ENCODE measurements at places on chromosomes 7 and 10.

DNA sequence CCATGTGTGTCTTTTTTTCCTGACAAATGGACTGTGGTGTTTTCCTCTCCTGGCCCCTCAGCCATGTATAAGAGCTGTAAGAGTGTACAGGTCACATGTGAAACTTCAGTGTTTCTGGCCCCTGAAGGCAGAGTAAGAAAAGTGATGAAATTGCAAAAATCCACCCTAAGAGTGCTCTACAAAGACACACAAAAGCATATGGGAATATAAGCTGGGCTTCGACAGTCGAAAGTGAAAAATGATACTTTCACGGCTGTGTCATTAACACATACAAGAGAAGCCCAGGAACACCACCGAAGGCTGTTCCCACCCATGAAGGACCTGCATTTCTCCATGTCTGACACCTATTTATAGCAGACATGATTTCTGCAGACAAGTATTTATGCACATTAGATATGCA lies 192.2 kb downstream of the PARD3 start:
- H3K4me3 ChIP-seq = no peak overlapping the region
- no peak overlapping the region for H3K27ac ChIP-seq
- no peaks in the 10 kb centered on the region for H3K27me3 ChIP-seq
- H3K36me3 ChIP-seq = no peaks in the 10 kb centered on the region
- DNase-seq = no peak
- no peaks in the 10 kb centered on the region for H3K4me1 ChIP-seq

DNA sequence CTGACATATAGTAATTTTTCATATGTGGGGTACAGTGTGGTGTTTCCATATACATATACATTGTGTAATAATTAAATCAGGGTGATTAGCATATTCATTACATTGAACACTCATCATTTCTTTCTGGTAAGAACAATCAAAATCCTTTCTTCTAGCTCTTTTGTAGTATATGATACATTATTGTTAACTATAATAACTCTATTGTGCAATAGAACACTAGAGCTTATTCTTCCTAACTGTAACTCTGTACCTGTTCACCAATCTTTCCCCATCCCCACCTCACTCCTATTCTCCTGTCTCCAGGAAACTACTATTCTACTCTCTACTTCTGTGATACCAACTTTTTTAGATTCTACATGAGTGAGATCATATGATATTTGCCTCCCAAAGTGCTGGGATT lies 9.4 kb downstream of the BZW2 start:
- H3K27me3 ChIP-seq = no peaks in the 10 kb centered on the region
- no peak overlapping the region for H3K27ac ChIP-seq
- peaks cover 65% of the 10 kb centered on the region for H3K36me3 ChIP-seq
- no peak overlapping the region for H3K4me3 ChIP-seq
- DNase-seq = no peak
- H3K4me1 ChIP-seq = peaks cover 55% of the 10 kb centered on the region

GRCh38 chr10:86403183-86403797 lies 36.7 kb upstream of the GRID1 start:
- H3K4me1 ChIP-seq = peaks cover 20% of the 10 kb centered on the region
- no peaks in the 10 kb centered on the region for H3K36me3 ChIP-seq
- no peak overlapping the region for H3K4me3 ChIP-seq
- no peak overlapping the region for H3K27ac ChIP-seq

DNA sequence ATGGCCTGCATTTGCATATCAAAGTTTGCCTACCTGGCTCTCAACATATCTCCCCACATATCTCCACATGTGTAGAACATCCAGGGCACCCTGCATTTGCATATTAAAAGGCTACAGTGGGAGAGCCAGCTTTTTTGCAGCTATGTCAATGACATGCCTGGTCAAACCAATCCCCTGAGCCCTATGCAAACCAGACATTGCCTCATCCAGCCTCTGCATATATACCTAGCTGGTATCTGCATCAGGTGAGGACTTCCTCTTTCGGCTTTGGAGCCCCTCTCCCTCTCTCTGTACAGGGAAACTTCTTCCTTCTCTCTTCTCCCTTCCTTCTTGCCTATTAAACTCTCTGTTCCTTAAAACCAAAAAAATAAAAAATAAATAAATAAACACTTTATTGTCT lies 142.7 kb upstream of the STEAP4 start:
- no peaks in the 10 kb centered on the region for H3K27me3 ChIP-seq
- no peak for DNase-seq
- no peaks in the 10 kb centered on the region for H3K4me1 ChIP-seq

DNA sequence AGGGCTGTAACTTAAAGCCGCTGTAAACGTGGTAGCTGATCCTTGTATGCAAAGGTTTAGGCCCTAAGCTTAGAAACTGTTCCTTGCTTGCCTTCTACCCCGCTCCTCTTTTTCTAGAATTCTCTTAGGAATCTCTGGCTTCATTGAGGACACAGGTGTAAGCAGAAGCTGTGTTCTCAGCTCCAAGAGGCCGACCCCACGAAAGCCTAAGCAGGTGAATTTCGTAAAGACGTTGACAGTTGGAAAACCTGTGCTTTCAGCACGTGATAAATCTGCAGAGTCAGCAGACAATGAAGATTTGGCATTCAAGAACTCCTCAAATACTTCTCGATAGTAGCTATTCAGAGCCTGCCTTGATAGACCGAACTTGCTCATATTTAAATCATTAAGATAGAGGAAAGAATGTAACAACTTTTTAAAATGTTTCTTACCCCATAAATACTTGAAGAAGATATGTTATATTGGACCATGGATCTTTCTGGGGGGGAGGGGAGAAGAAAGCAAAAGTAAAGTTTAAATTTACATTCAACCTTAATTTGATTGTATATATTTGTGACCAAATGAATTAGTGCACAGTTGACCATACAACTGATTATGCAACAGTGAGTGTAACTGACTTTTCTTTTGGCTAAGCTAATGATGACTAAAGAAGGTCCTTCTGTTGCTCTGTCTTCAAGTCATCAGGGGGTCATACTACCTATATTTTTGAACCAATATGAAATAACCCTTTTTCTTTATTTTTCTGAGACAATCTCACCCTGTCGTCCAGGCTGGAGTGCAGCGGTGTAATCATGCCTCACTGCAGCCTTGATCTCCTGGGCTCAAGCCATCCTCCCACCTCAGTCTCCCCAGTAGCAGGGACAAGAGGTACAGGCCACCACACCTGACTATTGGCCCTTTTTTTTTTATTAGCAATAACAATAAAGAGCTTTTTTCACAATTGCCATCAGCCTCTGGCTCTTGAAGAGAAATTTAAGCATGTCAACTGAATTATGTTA lies 1.2 kb upstream of the GDI2 start:
- H3K27me3 ChIP-seq = no peaks in the 10 kb centered on the region
- peaks cover 47% of the 10 kb centered on the region for H3K36me3 ChIP-seq
- H3K27ac ChIP-seq = peak overlapping the region; percentile 98
- DNase-seq = no peak
- peaks cover 63% of the 10 kb centered on the region for H3K4me1 ChIP-seq

DNA sequence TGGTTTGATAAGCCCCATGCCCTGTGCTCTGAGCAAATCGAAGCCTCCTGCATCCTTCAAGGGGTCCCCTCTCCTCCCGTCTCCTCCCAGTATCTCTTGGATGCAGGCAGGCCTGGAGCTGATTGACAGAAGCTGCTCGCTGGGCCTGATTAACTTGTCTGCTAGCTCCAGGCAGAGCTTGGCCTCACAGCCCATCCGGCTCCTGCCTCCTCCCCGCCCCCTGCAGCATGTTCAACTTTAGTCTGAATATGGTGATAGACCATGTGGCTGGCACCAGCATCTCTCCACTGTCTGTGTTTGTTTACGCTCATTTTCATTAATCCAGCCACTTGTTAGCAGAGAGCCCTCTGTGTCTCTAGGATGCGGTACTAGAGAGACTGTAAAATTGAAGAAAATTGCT lies 432.2 kb downstream of the DPP6 start:
- no peaks in the 10 kb centered on the region for H3K36me3 ChIP-seq
- H3K27ac ChIP-seq = no peak overlapping the region
- H3K4me1 ChIP-seq = no peaks in the 10 kb centered on the region
- no peak for DNase-seq
- H3K4me3 ChIP-seq = no peak overlapping the region

DNA sequence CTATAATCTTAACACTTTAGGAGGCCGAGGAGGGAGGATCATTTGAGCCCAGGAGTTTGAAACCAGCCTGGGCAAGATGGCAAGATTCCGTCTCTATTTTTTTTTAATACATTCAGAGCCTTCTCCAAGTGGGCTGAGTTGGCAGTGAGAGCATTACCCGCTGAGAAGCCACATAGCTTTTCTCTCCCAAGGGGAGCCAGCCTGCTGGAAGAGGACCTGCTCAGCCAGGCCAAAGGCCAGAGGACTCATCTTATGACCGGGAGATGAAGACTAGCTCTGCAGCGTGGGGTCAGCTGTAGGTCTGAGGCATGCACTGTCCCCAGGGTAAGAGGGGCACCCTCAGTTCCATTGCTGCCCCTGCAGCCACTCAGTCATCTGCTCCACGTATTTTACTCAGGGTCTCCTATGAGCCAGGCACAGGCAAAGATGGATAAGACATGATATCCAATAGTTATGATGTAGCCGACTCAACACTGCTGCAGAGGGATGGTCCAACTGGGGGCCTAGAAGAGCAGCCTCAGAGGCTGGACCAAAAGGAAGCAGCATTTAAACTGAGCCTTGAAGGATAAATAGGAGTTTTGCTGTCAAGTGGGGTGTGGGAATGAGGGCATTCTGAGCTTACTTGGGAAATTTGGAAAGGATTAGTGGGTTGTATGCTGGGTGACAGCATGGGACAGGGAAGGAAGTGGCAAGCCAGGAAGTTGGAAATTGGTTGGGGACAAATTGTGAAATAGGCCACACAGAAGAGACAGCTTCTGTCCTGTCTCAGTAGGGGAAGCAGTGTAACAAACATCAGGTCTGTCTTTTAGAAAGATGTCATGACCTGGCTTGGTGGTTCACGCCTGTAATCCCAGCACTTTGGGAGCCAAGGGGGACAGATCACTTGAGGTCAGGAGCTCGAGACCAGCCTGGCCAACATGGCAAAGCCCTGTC lies 1.6 kb upstream of the MARVELD1 start:
- no peak overlapping the region for H3K27ac ChIP-seq
- H3K36me3 ChIP-seq = peaks cover 2% of the 10 kb centered on the region
- DNase-seq = no peak
- no peak overlapping the region for H3K4me3 ChIP-seq
- H3K27me3 ChIP-seq = peaks cover 43% of the 10 kb centered on the region

- no peak for DNase-seq
- H3K4me1 ChIP-seq = no peaks in the 10 kb centered on the region
- no peak overlapping the region for H3K27ac ChIP-seq
- H3K36me3 ChIP-seq = no peaks in the 10 kb centered on the region
- no peak overlapping the region for H3K4me3 ChIP-seq
- peaks cover 36% of the 10 kb centered on the region for H3K27me3 ChIP-seq
These were observed 208.5 kb upstream of the NRP1 start for GRCh38 chr10:33542752-33543505.

- H3K27ac ChIP-seq = no peak overlapping the region
- no peak overlapping the region for H3K4me3 ChIP-seq
- no peak for DNase-seq
- H3K27me3 ChIP-seq = peaks cover 27% of the 10 kb centered on the region
- no peaks in the 10 kb centered on the region for H3K4me1 ChIP-seq
- H3K36me3 ChIP-seq = no peaks in the 10 kb centered on the region
These were observed 137.9 kb downstream of the RAPGEF5 start for GRCh38 chr7:22219036-22219435.

GRCh38 chr7:24911213-24911603 lies 68.8 kb downstream of the OSBPL3 start:
- H3K27me3 ChIP-seq = no peaks in the 10 kb centered on the region
- no peak for DNase-seq
- H3K4me1 ChIP-seq = peaks cover 63% of the 10 kb centered on the region
- peaks cover 29% of the 10 kb centered on the region for H3K36me3 ChIP-seq
- no peak overlapping the region for H3K27ac ChIP-seq

DNA sequence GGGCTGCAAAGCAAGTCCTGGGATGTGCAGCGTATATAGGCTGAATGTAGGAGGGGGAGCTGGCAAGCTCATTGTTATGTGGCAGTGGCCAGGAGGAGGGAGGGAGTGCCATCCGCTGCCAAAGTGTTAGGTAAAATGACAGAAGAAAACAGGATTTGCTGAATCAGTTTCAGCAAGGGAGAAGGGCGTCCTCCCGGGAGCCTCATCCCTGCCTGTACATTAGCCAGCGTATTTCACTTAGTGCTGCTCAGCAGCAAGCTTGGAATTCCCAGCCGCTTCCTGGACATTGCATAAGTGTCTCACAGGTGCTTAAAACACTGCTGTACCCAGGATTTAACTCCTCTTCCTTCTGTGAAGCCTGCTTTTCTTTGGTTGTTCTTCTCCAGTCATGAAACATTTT lies 2.5 kb downstream of the NIPSNAP2 start:
- peaks cover 39% of the 10 kb centered on the region for H3K36me3 ChIP-seq
- peaks cover 55% of the 10 kb centered on the region for H3K4me1 ChIP-seq
- H3K4me3 ChIP-seq = no peak overlapping the region
- H3K27ac ChIP-seq = peak overlapping the region; percentile 57
- no peaks in the 10 kb centered on the region for H3K27me3 ChIP-seq

- no peaks in the 10 kb centered on the region for H3K27me3 ChIP-seq
- DNase-seq = no peak
- H3K4me3 ChIP-seq = no peak overlapping the region
- H3K36me3 ChIP-seq = no peaks in the 10 kb centered on the region
These were observed 495.2 kb downstream of the TCERG1L start for GRCh38 chr10:130816116-130816901.

DNA sequence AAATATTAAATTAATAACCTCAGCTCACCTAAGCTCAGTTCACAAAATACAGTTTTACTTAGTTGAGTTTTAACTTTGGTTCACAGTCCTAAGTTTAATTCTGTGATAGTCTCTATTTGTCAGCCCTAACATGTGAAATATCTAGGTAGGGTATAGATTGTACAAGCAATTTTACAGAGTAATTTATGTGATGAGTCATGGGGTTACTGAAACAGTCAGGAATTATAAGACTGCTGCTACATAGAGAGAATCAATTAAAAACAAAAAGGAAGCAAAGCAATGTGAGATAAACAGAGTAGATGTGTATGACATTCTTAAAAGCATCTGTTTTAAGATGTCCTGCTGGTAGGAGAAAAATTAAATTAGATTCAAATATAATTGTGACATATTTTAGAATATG lies 1018.2 kb upstream of the KCND2 start:
- H3K36me3 ChIP-seq = no peaks in the 10 kb centered on the region
- H3K27me3 ChIP-seq = no peaks in the 10 kb centered on the region
- no peaks in the 10 kb centered on the region for H3K4me1 ChIP-seq
- no peak for DNase-seq

All from activated T-cell treated with anti-CD3 and anti-CD28 coated beads, Interleukin-2, amount 50 U/mL, for 24 hours (primary cell).